ENCODE measurements at places on chromosomes 4 and X.

DNA sequence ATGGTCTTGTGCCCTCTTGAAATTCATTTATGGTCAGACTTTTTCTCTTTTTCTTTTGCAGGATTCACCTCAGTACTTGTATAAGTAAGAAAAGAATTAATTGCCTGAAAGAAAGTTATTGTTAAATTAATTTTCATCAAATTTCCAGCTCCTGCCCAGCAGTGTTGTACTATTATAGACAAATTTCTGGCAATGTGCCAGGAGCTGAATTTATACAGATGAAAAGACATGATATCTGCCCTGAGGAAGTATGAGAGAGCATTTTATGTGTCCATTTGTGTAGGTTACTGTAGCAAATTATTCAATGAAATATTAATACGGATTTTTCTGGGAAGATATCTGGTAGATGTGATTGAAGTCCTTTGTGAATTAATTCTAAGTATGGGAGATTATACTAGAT, 2371.5 kb upstream of the TENM3 start:
- no peak for DNase-seq

GRCh38 chr4:154631828-154632227, 19.4 kb upstream of the FGG start:
- DNase-seq, result no peak

- DNase-seq, result no peak
Observed at GRCh38 chr4:140611854-140612253, 43.1 kb upstream of the UCP1 start.

- no peak for DNase-seq
Observed at GRCh38 chr4:15610855-15611254, 44.3 kb downstream of the FBXL5 start.

- DNase-seq, result no peak
Observed at GRCh38 chr4:41475402-41475801, 62.6 kb upstream of the LIMCH1 start.

- DNase-seq, result no peak
Observed at GRCh38 chrX:118315529-118315928, 30.4 kb upstream of the WDR44 start.

GRCh38 chrX:19137067-19137466, 14.8 kb upstream of the ADGRG2 start:
- DNase-seq, result no peak

GRCh38 chr4:20983763-20984575, 283.7 kb downstream of the PACRGL start:
- no peak for DNase-seq

- DNase-seq, result no peak
Observed at GRCh38 chr4:152667781-152668180, 12.0 kb downstream of the TMEM154 start.

DNA sequence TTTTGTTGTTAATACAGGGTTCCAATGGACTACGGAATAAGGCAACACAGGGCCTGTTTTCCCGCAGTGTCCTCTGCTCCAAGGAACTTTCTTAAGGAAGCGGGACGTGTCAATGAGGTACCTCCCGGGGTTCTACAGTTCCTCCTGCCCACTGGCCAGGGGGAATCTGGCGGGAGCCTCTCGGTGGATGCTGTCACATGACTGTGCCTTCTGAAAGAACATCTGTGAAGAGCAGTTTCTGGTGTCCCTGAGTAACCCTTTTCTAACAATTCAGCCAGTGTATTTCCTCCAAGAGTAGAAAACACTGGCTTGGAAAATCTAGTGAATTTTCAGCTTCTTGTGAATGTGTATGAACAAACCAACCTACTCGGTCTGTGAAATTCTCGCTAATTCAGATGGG, 32.7 kb downstream of the MFAP3L start:
- no peak for DNase-seq

GRCh38 chr4:125267630-125268029, 47.1 kb upstream of the FAT4 start:
- no peak for DNase-seq

DNA sequence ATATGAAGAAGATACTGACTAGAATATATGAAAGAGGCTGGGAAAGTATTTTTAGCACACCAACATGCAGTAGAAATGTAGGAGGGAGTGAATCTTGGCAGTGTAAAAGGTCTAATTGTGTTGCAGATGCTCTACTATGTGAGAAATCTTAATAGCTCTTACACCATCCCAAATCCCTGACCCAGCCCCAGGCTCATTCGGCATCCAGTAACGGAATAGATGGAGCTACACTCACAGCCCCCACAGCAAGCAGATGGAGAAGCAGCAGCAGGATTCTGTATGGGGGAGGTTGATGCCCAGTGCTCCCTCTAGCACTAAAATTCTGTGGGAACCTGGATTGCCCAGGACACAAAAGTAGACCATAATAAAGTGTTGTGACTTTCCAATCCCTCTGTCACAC, 153.2 kb upstream of the PRDX4 start:
- DNase-seq, result no peak

DNA sequence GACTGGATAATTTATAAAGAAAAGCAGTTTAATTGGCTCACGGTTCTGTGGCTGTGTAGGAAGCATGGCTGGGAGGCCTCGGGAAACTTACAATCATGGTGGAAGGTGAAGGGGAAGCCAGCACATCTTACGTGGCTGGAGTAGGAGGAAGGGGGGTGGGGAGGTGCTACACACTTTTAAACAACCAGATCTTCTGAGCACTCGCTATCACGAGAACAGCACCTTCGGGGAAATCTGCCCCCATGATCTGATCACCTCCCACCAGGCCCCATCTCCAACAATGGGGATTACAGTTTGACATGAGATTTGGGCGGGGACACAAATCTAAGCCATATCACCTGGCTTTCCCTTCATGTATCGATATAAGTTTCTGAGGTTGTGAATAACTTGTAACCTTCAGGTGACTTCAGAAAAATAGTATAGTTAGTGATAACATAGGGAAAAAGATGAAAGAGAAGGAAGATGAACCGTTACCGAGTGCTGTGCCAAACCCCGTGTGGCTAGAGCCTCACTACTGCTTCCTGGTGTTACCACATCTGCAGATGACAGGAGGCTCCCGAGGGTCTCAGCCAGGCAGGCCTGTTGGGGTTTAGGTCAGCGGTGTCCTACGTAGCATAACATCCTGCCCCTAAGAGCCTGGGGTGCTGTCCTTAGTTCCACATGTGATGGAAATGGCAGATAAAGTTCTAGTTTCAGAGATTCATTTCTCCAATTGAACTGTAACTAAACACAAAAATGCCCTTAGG, 103.5 kb downstream of the TNIP2 start:
- no peak for DNase-seq

- no peak for DNase-seq
Observed at GRCh38 chr4:38084877-38085711, 124.9 kb downstream of the PTTG2 start.

DNA sequence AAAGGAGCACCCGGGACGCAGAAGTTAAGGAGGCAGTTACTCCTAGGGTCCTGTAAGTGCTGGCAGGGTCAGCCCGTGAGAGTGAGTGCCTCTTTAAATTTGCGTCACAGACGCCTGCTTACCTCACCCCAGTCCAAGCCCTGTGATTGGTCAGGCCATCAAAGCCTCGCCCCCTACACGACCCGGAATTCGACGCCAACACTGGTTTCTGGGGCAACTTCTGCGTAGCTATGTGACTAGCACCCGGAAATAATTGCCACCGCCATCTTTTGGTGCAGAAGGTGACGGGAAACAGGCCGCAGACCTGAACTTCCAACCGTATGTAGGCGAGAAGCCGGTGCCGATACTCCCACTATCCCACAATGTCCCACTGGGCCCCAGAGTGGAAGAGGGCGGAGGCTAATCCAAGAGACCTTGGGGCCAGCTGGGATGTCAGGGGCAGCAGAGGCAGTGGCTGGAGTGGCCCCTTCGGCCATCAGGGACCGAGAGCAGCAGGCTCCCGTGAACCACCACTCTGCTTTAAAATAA, at the start of gene DDX53:
DDX53 (plus strand) TSS at position 265 of the 528 bp plus-strand sequence; CDS start at position 363, 98 bp downstream.
- no peak for DNase-seq

GRCh38 chr4:159341522-159341921, 238.6 kb downstream of the RAPGEF2 start:
- no peak for DNase-seq

DNA sequence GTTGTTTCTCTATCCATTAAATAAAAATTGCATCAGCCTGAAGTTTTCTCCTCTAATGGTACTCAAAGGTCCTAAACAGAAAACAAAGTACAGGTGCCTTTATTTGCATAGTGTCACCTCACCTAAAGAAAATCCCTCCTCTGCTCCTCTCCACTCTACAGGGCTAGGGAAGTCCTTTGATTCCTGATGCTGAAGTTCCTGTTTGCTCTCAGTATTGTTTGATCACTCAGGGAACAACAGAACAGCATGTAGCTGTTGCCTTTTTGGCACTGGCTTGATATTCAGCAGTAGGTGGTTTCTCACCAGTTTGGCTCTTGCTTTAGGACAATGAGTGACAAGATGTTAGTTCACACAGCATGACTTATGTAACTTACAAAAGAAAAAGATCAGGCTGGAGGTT, 156.2 kb upstream of the SLC7A11 start:
- DNase-seq, result no peak

- DNase-seq, result no peak
Observed at GRCh38 chr4:94453391-94453963, 1.7 kb downstream of the PDLIM5 start.

- DNase-seq, result no peak
Observed at GRCh38 chr4:175767150-175767549, 44.9 kb downstream of the GPM6A start.

- no peak for DNase-seq
Observed at GRCh38 chrX:74923942-74924448, 1.3 kb downstream of the NEXMIF start.

DNA sequence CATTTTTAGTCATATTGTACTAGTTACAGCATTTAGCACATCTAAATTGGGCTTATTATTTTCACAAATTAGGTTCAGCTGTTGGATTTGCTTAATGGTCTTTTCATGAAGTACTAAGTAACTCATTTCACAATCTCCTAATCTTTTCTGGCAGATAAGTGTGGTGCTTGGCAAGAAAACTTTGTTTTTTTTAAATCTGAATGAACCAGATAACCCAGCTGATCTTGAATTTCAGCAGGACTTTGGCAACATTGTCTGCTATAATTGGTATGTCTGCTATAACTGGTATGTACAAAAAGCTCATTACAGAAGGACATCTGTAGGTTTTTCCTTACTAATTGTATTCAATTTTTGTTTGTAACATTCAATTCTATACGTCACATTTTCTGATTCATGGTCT, 22.7 kb downstream of the WDR19 start:
- no peak for DNase-seq

GRCh38 chr4:10715696-10716095, 31.1 kb upstream of the CLNK start:
- DNase-seq, result no peak

DNA sequence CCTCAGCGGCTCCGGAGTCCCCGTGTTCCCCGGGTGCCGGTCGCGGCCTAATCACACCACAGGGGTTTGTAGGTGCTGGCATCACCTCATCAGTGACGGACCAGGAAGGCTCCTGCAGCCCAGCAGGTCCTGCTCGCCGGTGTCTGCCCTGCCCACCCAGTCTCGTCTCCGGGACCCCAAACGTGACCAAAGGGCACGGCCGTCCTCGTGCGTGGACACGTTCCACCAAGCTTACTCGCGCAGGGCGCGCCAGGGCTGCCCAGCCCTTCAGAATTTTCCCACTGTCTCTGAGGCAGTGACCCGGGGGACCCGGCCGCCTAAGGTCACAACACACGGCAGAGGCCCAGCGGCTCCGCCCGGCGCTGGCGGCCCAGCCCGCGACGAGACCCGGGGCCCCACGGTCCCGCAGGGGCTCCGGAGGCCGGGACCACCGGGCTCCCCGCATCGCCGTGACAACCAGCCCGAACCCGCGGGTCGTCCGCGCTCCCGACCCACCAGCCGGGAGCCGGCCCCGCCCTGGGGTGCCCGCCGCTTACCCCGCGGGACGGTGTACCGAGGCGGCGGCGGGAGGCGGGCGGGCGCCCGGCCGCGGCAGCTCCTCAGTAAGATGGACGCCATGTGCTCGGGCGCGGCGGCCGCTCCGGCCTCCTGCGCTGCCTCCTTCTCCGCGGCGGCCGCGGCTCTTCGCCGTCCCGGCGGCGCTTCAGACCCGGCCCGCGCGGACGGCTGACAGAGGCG, 454 bp downstream of the LETM1 start:
- DNase-seq, result no peak

- DNase-seq, result no peak
Observed at GRCh38 chrX:29542152-29542551, 673.2 kb upstream of the MAGEB2 start.

GRCh38 chr4:18291981-18292380, 270.4 kb upstream of the LCORL start:
- DNase-seq, result no peak

DNA sequence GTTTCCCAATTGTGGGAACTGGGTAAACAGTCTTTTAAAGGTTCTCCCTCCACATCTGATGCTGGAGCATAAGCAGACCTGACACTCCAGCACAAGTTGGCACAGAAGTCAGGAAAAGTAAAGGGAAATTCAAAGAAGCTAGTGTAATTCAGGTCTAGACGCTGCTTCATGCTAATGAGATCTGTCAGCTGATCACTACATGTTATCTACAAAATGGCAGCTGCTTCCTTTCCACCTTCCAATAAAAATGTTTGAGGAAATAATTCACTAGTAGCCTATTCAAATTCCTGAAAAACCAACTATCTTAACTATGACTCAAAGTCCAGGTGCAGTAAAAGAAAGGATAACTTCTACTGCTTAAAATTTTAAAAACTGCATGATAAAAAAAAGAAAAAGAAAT, 29.3 kb downstream of the DCAF8L2 start:
- DNase-seq, result no peak

GRCh38 chr4:102298716-102299115, 46.6 kb downstream of the SLC39A8 start:
- no peak for DNase-seq

DNA sequence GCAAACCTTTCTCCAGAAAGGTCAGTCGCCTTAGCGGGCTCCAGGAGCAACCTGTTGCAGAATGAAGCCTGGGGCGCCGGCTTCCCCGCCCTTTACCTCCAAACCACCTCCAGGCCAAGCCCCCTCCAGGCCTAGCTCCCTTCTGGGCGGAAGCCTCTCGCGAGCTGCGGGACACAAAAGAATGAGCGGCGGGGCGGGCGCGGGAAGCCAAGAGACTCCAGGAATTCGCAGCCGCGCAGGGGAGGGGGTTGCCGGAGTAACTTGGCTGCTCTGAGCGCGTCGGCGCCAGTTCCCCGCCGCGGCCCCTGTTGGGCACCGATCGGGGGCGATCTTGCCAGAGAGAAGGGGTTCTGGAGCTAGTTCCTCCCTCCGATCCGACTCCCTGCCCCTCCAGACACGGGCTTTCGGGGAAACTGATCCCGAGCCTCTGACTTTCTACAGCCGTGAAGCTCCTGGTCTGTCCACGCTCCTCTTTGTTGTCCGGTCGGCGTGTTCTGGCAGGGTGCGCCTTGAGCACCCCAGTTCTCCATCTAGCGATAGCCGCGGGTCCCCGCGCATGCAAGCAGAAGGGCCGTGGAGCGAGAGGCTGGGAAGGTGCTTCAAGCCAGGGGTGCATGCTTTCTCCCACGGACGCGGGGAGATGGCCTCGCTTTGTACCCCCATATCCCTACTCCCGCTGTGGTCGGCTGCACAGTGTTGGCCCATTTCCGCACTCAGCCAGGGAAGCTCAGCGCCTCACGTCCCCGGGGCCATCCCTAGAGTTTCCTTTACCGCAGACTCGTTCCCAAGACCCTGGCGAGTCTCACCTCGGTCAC, 1.2 kb downstream of the PROM1 start:
- DNase-seq, result no peak

GRCh38 chr4:22842360-22843018, 149.8 kb downstream of the GBA3 start:
- DNase-seq, result no peak

GRCh38 chr4:60814549-60814948, 385.6 kb upstream of the ADGRL3 start:
- DNase-seq, result no peak

All from central memory CD8-positive, alpha-beta T cell (primary cell).